ENCODE measurements at places on chromosomes 4 and X.

DNA sequence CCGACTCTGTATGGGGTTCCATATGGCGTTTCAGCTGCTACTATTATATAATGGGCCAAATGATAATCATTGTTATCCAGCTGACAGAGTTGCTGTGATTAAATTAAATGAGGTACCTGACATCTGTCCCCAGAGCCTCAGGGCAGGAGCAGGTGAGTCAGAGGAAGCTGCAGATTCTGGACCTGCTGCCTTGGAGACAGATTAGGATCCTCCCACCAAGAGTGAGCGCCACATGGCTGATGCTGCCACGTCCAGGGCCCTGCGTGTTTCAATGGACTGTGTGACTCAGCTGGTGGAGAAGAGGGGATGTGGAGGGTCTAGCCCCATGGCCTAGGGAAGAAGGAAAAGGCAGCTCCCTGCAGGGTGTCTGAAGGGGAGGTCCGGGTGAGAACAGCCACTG lies 28.3 kb upstream of the UXT start:
- no peak for DNase-seq

- DNase-seq = no peak
Measured at GRCh38 chr4:173420324-173420752, 21.4 kb upstream of the SCRG1 start.

DNA sequence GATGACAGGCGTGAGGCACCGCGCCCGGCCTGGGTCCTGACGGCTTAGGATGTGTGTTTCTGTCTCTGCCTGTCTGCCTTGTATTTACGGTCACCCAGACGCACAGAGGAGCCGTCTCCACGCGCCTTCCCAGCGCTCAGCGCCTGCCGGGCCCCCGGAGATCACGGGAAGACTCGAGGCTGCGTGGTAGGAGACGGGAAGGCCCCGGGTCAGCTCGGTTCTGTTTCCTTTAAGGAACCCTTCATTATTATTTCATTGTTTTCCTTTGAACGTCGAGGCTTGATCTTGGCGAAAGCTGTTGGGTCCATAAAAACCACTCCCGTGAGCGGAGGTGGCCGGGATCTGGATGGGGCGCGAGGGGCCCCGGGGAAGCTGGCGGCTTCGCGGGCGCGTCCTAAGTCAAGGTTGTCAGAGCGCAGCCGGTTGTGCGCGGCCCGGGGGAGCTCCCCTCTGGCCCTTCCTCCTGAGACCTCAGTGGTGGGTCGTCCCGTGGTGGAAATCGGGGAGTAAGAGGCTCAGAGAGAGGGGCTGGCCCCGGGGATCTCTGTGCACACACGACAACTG lies 1.3 kb downstream of the SHOX start:
- no peak for DNase-seq

DNA sequence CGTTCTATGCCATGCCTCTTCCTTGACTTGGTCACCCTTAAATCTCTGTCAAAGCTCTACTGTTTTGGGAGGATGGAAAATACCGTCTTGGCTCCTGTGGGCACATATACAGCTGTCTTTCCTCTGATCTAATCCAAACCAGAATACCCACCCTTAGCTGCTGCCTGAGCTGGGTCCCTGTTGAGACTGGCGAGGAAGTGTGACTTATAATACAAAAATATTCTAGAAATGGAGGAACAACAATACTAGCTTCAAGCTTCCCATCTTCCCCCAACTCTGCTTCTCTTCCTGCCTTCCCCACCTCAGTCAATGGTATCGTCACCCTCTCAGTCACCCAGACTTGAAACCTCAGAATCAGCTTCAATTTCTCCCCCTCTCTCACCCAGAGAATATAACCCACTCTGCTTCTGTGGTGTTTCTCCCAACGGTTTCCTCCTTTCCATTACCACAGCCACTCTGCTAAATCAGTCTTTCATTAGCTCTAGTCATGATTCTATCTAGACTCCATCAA lies 599 bp upstream of the IL2RG start:
- no peak for DNase-seq

DNA sequence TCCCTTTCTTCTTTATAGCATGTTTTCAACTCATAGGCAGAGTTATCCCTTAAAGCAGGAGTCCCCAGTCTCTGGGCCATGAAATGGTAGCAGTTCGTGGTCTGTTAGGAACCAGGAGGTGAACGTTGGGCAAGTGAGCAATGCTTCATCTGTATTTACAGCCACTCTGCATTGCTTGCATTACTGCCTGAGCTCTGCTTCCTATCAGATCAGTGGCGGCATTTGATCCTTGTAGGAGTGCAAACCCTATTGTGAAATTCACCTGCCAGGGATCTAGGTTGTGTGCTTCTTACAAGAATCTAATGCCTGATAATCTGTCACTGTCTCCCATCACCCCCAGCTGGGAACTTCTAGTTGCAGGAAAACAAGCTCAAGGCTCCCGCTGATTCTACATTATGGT lies 39.8 kb downstream of the DTHD1 start:
- DNase-seq = no peak

GRCh38 chr4:85491527-85491926 lies 16.6 kb downstream of the ARHGAP24 start:
- no peak for DNase-seq

DNA sequence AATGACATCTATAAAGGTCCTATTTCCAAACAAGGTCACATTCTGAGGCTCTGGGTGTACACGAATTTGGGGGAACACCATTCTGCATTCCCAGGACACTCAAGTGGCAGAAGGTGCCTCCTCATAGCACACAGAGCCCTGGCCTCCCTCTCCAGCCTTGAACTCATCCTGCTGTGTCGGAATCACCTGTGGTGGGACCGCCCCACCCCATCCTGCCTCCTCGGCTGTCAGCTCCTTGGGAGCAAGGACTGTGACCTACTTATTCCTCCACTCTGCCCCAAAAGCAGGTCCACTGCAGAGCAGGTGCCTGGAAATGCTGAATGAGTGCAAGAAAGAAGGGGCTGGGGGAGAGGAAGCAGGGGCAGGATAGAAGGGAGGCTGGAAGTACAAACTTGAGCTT lies 33.5 kb downstream of the HTRA3 start:
- DNase-seq = no peak

GRCh38 chr4:140686796-140687195 lies 69.4 kb downstream of the TBC1D9 start:
- DNase-seq = no peak

DNA sequence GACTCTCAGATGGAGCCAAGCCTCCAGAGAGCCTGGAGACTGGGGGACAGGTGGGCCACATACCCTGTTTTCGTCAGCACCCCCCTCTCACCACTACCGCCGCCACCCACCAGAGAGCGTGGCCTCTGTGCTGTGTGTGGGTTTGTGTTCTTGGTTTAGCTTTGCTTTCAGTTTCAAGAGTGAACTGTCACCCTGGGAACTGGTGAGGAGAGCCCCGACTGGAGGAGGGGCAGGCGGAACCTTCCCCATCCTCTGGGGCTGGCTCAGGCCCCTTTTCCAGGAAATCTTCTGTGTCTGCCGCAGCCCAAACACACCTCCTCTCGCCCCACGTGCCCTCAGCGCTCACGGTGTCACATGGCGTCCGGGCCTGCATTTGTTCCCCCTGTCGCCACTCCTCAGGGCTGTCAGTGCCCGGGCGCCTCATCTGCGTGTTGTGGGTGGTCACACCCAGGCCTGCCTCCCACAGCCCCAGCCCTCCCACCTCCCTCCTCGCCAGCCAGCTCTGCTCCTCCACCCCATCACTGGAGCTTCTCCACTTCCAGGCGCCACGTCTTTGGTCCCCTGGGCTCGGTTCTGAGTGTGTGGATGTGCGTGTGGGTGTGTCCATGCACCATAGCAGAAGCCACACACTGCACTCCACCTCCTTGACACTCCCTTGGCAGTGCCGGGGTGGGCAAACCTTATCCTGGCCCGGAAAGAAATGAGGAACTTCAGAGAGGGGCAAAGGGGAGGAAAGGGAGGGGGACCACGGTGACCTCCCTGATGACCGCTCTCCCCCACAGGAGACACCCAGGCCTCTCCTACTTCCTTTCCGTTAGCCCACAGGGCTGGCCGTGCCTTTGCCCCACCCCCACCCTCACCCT lies 27.8 kb downstream of the ELF4 start:
- no peak for DNase-seq

DNA sequence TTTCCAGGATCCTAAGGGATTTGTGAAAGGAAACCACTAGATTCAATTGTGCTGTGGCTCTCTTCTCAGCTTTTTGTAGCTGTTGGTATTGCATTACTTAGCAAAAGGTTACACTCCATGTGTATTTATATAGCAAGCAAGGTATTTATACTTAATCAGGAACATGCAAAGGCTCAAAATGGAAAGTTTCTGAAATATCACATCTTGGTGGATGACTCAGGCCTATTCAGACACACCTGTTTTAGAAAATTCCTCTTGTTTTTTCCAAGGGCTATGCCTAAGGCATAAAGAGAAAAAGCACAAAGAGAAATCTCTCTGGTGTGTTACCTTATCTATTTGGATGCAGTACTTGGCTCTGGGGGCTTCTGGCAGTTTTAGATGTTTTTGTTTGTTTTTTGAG lies 144.4 kb upstream of the GALNT7 start:
- no peak for DNase-seq

DNA sequence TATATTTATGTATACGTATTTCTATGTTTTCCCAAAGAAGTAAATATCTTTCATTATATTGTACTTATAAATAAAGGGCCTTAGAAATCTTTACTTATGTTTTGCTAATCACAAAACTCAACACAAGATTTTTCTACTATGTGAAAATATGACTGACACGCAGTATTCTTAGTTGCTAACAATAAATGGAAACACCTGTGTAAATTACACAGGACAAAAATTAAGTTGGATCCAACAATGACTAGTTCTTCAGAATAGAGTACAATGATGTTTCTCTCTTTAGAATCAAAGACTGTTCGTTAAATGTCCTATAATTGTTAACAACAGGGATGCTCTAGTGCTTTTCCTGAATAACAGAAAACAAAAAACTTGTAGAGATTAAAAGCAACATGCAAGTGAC lies 96.1 kb downstream of the PPP3CA start:
- no peak for DNase-seq
